SW 1271 (cell line): ENCODE measurements at places on chromosomes 12 and 14.

DNA sequence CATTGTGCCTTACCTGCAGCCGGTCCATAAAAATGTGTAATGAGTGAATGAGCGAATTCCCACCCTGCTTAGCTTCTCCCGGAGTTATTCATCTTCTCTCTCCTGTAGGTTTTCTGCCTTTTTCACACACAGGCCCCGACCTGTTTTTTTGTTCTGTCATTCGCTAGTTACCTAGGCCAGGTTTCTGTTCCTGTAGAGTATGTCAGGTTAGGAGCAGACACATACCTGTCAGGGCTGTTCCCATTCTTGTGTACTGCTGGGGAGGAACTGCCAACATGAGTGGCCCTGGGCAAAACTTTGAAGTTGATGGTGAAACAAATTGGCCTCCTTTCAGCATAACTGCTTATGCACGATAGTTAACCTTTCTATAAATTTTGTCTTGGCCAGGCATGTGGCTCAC, 140.1 kb downstream of the SYNE2 start:
- DNase-seq, result no peak

- no peak for DNase-seq
Measured at GRCh38 chr14:104548802-104549535, 30.6 kb upstream of the C14orf180 start.

- no peak for DNase-seq
Measured at GRCh38 chr12:24015833-24016160, 66.3 kb upstream of the SOX5 start.

GRCh38 chr14:22819151-22819988, 4.1 kb upstream of the SLC7A7 start:
- peak; percentile 29 for DNase-seq

DNA sequence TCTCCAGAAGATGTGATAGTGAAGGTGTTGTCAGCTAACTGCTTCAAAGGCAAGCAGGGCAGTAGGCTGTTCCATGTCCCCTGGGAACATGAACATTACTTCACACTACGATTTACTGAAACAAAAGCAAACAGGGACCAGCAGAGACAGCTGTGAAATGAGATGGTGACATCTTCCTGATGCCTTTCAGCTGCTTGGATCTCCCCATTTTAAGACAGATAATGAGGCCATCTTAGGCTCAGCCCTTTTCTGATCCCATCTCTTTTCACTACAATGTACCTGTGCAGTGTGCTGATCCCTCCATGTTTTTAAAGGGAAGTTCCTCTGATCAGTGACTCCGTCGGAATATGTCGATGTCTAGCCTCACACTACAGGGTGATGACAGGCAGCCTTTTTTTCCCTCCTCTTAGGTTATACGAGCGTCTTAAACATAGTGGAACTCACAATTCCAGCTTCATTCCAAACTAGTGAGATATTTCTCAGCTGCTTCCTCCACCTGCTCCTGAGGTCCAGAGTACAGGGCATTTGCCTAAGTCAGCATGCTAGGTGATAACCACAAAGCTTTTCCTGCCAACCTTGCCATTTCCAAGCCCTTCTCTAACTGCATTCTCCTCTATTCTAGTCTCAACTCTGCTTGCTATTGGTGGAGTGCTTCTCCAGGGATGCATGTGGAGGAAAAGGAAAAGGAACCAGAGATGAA, 87.6 kb upstream of the EGLN3 start:
- DNase-seq, result no peak

DNA sequence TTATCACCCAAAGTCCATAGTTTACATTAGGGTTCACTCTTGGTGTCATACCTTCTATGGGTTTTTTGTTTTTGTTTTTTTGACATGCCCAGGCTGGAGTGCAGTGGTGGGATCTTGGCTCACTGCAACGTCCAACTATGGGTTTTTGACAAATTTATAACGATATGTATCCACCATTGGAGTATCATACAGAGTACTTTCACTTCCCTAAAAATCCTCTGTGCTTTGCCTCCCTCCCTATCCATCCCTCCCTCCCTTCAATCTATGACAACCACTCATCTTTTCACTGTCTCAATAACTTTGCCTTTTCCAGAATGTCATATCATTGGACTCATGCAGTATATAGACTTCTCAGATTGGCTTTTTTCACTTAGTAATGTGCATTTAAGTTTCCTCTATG, 139.0 kb upstream of the CCDC198 start:
- no peak for DNase-seq

GRCh38 chr14:100067971-100068959, 3.0 kb downstream of the EVL start:
- no peak for DNase-seq

GRCh38 chr14:44396226-44396625, 110.9 kb downstream of the FSCB start:
- DNase-seq, result no peak

- no peak for DNase-seq
Measured at GRCh38 chr14:90986510-90986909, 73.9 kb downstream of the RPS6KA5 start.

DNA sequence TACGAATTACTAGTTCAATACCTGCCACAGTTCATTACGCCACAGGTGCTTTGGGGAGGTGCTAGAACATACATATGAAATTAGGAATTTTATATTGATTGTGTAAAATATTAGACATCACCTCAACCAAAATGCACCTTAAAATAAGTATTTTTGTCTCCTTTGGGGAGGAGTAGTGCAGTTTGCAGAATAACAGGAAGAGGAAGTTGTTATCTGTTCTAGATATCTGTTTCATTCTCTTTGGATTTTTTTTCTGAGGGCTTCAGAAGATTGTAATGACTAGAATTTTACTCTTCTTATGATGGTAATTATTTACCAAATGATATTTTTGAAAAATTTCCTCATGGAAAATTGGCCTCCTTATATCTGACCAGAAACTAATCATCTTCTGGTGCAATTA, 9.9 kb upstream of the GYS2 start:
- no peak for DNase-seq

DNA sequence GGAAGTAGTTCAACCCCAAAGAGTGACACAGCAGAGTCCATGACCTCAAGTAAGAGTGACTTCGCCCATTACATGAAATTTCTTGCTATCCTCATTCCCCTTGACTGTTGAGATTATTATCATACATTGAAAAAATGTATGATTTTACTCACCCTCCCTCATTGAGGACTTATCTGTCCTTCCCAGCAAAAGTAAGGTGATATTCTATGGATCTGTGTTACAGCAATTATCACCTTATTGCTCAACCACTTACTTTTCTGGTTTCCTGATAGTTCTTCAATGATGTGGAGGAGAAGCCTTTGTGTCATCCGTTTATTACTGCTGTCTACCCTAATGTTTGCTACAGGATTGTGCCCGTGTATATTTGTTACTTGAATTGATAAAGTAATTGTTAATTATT, 306.2 kb downstream of the TRHDE start:
- no peak for DNase-seq
